Activated naive CD8-positive, alpha-beta T cell treated with anti-CD3 and anti-CD28 coated beads, Interleukin-2, amount 10 ng/mL, durations not matched to agents 7 days and 5 days (primary cell): ENCODE measurements at places on chromosomes 1 and 21.

DNA sequence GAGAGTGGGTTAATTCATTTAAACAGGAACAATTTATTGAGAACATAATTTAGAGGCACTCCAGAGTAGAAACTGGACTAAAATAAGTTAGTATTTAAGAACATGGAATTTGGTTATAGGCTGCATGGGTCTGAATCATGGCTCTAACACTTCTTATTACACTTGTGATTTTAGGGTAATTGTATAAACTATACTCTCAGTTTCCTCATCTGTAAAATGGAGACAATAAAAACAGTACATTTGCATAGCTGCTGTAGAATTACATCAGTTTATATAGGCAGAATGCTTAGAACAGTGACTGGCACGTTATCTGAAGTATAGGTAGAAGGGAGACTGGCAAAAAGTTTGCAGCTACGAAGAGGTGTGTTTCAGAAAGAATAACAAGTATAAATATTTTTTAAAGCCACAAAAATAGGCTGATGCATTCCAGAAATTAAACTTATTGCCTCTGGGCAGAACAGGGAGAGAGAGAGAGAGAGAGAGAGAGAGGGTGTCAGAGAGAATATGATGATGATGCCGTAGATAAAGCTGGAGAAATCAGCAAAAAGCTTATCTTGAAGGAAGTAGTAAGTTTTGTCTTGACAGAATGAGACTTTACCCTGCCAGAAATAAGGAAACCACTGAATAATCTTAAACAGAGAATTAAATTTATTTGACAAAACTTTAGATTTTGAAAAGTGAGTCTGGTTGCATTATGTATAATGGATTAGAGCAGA, 8.1 kb upstream of the OR6K3 start:
- no peak overlapping the region for H3K27ac ChIP-seq
- H3K27me3 ChIP-seq: peaks cover 8% of the 10 kb centered on the region
- no peak overlapping the region for H3K4me3 ChIP-seq
- no peaks in the 10 kb centered on the region for H3K4me1 ChIP-seq
- H3K36me3 ChIP-seq: no peaks in the 10 kb centered on the region

DNA sequence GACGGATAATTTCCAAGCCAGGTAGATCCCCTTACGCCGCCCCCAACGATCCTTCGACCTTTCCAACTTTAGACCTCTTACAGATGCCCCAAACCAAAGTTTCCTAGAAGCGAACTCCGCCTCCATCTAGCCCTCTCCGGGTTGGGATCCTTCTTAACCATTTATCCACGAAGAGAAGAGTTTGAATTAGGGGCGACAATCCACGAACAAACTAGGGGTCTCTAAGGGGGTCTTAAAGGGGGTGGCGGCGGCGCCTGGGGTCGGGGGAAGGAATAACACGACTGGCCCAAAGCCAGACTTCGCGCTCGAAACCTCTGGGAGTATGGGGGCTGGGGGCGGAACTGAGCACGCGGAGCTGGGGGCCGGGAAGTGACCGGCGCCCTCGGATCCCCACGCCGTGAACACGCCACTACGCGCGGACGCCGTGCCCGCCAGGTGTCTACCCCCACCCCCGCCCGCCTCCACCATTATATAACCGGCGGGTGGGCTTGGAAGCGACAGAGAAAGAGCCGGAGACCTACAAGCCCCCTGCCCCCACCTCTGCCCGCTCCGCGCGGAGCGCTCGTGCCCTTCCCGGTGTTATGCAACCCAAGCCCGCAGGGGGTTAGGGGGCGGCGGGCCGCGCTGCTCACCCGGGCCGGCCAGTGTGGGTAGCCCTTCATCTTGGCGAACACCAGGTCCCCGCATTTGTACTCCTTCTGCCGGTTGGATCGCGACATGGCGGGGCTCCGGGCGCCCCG, 594 bp downstream of the HDGF start:
- peaks cover 44% of the 10 kb centered on the region for H3K4me1 ChIP-seq
- no peaks in the 10 kb centered on the region for H3K27me3 ChIP-seq
- peak overlapping the region; percentile 93 for H3K27ac ChIP-seq
- H3K4me3 ChIP-seq: peak overlapping the region; percentile 99
- peak; percentile 69 for DNase-seq

- H3K27ac ChIP-seq: peak overlapping the region; percentile 64
- H3K36me3 ChIP-seq: peaks cover 46% of the 10 kb centered on the region
- H3K4me3 ChIP-seq: peak overlapping the region; percentile 48
- peaks cover 43% of the 10 kb centered on the region for H3K4me1 ChIP-seq
- DNase-seq: no peak
These were observed 20.3 kb downstream of the ENO1 start for GRCh38 chr1:8858112-8858668.

DNA sequence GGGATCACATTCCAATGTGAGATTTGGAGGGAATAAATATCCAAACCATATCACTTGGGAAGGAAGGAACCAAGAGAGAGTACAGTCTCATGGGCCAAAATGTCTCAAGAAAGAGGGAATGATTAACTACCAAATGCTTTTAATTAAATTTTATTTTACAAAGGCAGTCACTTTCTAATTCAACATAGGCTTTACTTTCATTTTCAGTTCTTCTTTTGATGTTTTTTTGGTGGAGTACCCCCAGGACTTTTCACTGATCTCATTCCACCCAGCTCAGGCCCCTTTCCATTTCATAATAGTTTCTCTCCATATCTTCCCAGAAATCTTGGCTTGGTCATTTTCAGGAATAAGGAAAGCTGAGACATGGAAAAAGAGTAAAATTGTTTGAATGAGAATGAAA, 5.1 kb upstream of the SLAMF7 start:
- peak overlapping the region; percentile 66 for H3K4me3 ChIP-seq
- H3K27me3 ChIP-seq: no peaks in the 10 kb centered on the region
- peaks cover 54% of the 10 kb centered on the region for H3K36me3 ChIP-seq

- H3K4me1 ChIP-seq: no peaks in the 10 kb centered on the region
- H3K4me3 ChIP-seq: no peak overlapping the region
- no peaks in the 10 kb centered on the region for H3K36me3 ChIP-seq
- no peak overlapping the region for H3K27ac ChIP-seq
- DNase-seq: no peak
These were observed 426.3 kb upstream of the CHRM3 start for GRCh38 chr1:238960071-238960470.

DNA sequence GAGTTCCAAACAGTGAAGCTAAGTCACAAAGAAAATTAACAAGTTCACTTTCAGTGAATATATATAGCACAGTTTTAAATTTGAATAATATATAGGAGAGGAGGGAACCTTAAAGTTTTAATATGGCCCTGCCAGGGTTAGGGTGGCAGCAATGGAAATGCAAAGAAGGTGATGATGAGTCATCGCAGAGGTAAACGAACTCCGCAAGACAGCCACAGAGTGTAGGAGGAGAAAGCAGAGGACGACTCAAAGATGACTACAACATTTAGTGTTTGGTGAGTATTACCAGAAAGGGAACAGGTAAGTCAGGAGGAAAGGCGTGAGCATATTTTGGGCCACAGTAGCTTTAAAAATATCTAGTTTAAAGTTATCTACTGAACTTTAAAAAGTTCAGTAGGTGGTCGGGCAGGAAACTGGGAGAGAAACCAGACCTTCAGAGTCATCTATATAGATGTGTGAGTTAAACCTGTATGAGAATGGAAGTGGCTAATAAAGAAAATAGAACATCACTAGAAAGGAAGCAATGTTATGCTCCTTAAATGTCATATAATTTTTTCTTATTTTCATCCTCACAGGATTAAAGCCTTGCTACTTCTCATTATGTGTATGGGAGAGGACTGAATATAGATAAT, 75.7 kb downstream of the UCHL5 start:
- DNase-seq: no peak
- no peak overlapping the region for H3K4me3 ChIP-seq
- H3K27ac ChIP-seq: peak overlapping the region; percentile 39

- H3K36me3 ChIP-seq: peaks cover 10% of the 10 kb centered on the region
- no peak overlapping the region for H3K4me3 ChIP-seq
- H3K27ac ChIP-seq: no peak overlapping the region
- H3K27me3 ChIP-seq: no peaks in the 10 kb centered on the region
These were observed 199.2 kb downstream of the DNM3 start for GRCh38 chr1:172040466-172040865.

DNA sequence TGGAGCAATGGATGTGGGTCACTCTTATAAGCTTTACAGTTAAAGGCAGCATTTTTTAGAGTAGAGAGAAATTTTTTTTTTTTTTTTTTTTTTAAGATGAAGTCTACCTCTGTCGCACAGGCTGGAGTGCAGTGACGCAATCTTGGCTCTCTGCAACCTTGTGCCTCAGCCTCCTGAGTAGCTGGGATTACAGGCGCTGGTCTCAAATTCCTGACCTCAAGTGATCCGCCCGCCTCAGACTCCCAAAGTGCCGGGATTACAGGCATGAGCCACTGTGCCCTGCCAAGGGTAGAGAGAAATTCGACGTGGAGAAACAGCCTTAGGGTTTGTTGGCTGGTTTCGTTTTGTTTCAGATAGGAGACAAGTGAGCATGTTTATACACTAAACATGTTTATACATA, 594.2 kb upstream of the ADAMTS5 start:
- H3K36me3 ChIP-seq: no peaks in the 10 kb centered on the region
- no peak overlapping the region for H3K4me3 ChIP-seq
- H3K27me3 ChIP-seq: no peaks in the 10 kb centered on the region
- H3K4me1 ChIP-seq: no peaks in the 10 kb centered on the region
- H3K27ac ChIP-seq: no peak overlapping the region

- no peak for DNase-seq
- peaks cover 14% of the 10 kb centered on the region for H3K36me3 ChIP-seq
- H3K4me1 ChIP-seq: peaks cover 5% of the 10 kb centered on the region
- no peak overlapping the region for H3K4me3 ChIP-seq
These were observed 30.6 kb downstream of the HYI start for GRCh38 chr1:43422995-43423671.

GRCh38 chr21:36430841-36431240, 45.6 kb downstream of the CHAF1B start:
- DNase-seq: no peak
- no peak overlapping the region for H3K27ac ChIP-seq
- peaks cover 7% of the 10 kb centered on the region for H3K27me3 ChIP-seq
- no peak overlapping the region for H3K4me3 ChIP-seq

DNA sequence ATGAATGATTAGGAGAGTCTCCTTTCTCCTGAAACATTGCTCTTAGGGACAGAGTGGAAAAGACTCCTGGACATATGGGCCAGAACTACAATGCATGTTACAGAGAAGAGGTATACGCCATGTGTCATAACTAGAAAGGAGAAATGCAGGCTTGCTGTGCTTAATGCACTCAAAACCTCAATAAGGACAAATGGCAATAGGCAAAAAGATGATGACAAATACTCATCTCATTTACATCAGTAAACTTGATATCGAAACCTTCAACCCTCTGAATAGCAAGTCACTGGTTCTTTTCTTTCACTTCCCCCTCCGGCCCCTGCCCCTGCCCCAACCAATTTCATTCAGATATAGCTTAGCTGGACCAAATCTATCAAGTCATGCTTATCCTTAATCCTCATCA, 1.9 kb upstream of the GPR88 start:
- peaks cover 47% of the 10 kb centered on the region for H3K27me3 ChIP-seq
- H3K27ac ChIP-seq: no peak overlapping the region

GRCh38 chr1:205355075-205355453, 1.7 kb downstream of the KLHDC8A start:
- no peak overlapping the region for H3K27ac ChIP-seq
- H3K4me3 ChIP-seq: no peak overlapping the region
- H3K4me1 ChIP-seq: no peaks in the 10 kb centered on the region

GRCh38 chr1:22711071-22711470, 432 bp downstream of the EPHB2 start:
- H3K27ac ChIP-seq: no peak overlapping the region
- DNase-seq: no peak
- H3K4me1 ChIP-seq: peaks cover 5% of the 10 kb centered on the region
- no peak overlapping the region for H3K4me3 ChIP-seq

DNA sequence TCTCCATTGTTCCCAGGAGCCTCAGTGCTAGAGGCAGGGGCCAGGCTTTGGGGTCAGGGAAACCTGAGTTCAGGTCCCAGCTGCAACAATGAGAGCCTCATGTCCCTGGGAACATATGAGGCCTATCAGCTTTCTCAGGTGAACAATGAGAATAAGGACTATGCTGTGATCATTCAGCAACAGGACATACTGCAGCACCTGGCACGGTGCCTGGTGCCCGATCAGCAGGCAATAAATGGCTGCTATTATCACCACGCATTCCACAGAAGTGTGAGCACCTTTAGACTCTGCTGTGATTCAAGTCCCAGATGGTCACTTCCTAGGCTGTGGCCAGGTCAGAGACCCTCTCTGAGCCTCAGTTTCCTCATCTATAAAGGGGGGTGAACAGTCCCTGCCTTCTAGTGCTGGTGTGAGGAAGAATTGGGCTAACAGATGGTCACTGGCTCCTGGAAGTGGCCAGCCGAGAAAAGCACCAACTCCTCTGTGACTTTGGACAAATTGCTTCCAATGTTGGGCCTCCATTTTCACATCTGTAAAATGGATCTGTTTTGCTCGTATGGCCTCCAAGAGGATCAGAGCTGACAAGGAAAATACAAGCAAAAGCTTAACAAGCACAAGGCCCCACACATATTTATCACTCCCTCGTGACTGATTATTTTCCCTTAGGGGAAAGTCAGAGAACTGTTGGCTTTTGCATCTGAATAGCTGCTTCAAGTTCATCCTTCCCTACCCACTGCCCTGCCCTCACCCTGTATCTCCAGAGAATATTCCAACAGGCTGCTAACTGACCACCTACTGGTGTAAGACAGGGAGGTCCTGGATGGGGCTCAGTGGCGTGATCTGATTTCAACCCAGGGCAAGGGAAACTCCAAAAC, 1.1 kb downstream of the SLC5A9 start:
- no peak for DNase-seq
- H3K4me1 ChIP-seq: peaks cover 6% of the 10 kb centered on the region
- peaks cover 2% of the 10 kb centered on the region for H3K36me3 ChIP-seq
- no peak overlapping the region for H3K27ac ChIP-seq
- H3K27me3 ChIP-seq: peaks cover 5% of the 10 kb centered on the region

DNA sequence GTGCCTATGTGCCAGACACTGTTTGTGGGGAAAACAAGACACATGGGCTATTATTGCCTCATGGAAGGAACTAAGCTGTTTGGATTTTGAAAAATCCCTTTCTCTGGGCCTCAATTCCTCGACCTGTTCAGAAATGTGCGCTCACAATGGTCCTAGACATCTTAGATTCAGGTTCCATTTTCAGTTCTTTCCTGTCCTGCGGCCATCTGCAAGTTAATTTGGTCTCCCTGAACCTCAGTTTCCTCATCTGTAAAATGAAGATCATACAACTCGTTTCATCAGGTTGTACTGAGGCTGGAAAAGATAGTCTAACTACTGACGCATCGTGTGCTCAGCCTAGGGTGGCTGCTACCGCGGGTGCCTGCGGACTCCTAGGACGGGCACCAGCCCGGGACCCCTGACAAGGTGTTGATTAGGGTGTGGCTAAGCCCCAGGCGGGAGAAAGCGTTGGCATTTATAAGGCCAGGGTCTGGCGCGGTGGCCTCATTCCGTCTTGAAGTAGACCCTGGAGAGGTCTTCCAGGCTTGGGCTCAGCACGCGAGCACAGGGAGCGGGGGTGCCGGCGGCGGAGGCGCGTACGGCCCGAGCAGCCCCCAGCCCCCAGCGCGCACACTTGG, 493 bp upstream of the ELOA start:
- DNase-seq: no peak
- peak overlapping the region; percentile 93 for H3K27ac ChIP-seq
- H3K27me3 ChIP-seq: peaks cover 3% of the 10 kb centered on the region
- H3K4me1 ChIP-seq: peaks cover 38% of the 10 kb centered on the region
- peaks cover 3% of the 10 kb centered on the region for H3K36me3 ChIP-seq
